HTR-8/SVneo (cell line): ENCODE measurements at places on chromosomes 2 and 18.

DNA sequence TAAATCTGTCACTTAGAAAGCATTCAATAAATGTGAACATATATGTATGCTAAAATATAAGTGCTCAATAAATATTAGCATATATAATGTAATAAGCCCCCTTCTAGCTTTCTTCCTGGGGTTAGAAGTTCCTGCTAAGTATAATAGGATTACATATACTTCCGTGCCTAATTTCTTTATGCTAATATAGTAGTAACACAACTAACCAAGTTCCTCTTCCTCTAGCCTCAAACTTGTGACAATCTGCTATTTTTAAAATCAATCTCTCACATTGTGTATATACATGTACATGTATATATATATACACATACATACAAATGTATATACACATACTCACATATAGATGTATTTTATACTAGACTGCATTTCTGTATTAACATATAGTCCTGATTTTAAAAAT, 32.2 kb downstream of the TLK1 start:
- no peak for DNase-seq

DNA sequence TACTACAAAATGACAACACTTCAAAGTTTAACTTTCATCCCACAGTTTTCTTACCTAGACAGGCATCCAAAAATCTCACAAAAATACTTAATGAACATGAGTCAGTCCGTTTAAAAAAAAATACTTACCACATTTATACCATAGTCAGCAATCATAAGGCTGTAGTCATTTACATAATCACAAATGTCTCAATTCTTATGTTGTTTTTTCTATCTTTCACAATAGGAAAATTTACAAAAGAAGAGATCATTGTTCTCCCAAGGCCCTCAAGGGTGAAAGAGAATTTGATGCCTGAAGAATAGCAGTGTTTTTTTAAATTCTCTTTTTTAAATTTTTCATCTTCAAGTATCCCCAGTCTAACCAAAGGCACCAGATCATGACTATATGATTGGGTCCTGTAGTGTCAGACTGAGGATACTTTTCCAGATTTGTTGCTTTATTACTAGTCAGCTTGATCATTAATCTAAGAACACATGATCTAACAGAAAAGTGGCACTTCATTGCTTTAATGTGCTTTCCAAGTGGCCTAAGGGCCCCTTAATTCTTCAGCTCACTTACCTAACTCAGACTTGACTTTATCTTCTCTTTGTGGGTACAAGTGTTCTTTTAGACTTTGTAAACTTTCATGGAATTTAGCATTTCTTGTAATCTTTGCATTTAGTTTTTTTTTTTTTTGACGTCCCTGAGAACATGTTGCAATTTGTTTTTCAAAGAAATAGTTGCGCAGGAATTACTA, 4.7 kb downstream of the SCYGR5 start:
- no peak for DNase-seq

- DNase-seq, result no peak
These were observed 1215.8 kb downstream of the CNTNAP5 start for GRCh38 chr2:125240870-125241269.

DNA sequence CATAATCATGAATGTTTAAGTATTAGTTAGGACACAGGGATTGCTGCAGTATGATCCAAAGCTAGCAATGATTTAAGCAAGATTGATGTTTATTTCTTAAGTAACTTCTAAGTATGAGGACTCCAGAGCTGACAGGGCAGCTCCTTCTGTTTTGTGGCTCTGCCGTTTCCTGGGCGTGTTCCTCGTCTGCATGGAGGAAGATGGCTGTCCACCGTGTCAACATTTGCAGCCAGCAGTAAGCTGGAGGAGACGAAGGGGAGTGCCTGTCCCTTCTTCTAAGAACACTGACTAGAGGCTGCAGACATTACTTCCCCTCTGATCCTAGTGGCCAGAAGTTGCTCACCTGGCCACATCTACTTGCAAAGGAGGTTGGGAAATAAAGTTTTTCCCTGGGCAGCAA, 144.1 kb downstream of the MYO1B start:
- DNase-seq, result no peak

DNA sequence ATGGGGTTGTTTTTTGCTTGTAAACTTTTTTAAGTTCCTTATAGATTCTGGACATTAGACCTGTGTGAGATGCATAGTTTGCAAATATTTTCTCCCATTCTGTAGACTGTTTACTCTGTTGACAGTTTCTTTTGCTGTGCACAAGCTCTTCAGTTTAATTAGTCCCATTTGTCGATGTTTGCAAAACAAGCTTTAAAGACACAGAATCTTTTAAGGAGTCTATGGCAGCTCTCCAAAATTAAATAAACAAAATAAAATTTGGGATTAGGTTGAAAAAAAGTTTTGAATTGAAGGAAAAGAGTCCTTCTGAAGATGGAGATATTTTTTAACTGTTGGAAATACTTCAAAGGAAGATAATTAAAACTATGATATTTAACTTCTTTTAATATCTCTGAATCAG, 88.8 kb downstream of the MAP3K20 start:
- DNase-seq, result no peak

DNA sequence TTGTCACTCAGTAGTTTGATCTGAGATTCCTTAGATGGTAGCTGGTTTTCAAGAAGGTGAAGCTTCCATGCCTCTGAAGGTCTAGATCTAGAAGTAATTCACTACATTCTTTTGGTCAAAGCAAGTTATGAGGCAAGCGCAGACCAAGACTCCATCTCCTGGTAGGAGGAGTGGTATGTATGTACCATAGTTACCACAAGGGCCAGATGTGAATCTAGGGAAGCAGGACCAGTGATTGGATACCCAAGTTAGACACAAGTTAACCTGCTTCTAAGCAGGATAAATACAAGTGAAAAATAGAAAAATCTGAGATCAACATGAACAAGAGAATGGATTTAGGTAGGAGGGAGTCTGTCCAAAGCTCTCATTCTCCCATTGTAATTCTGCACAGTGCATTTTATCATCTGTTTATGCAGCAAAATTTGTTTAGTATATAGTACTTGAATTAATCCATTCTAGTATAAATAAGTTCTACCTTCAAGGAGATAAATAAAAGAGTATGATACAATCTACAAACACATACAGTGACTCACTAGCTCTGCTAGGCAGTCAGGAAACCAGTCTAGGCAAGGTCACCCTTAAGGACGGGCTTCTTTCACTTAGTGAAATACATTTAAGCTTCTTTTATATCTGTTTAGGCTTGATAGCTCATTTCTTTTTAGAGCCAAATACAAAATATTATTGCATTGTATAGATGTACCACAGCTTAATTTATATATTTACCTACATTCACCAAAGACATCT, 14.2 kb upstream of the DOCK10 start:
- DNase-seq, result no peak

- peak; percentile 63 for DNase-seq
These were observed 142.2 kb upstream of the PXDN start for GRCh38 chr2:1886405-1886992.

GRCh38 chr18:28086670-28087552, 90.0 kb downstream of the CDH2 start:
- no peak for DNase-seq

DNA sequence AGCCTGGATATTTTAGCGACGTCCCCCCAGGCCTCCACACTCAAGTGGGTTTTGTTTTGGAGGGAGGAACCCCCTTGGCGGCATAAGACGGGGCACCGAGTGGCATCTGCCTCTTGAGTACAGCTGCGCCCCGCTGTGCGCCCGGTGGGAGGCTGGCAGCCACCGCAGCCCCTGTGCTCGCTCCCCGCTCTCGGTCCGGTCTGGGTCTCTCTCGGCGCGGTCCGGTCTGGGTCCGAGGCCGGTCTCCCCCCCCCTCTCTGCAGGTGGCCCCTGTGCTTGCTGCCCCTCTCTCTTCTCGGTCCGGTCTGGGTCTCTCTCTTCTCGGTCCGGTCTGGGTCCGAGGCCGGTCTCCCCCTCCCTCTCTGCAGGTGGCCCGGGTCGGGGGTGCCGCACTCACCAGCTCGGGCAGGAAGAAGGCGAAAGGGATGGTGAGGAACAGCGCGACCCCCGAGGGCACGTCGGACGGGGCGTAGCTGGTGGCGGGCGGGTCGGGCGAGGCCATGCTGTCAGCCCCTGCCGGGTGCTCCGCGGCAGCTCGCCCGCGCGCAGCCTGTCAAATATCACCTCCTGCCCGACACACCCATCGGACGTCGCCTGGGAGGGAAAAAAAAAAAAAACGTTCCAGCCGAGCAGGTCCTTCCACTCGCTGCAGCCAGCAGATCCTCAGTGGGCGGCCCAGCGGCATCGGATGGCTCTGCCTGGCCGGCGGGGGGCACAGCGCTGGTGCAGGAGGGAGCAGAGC, at the start of gene MALL:
TSS of gene MALL (minus strand) at position 532 of the 742 bp plus-strand sequence. CDS start at position 502, 30 bp downstream.
- DNase-seq, result no peak

- no peak for DNase-seq
These were observed 367.0 kb upstream of the RAB12 start for GRCh38 chr18:8242151-8242696.

- DNase-seq, result no peak
These were observed 222.7 kb downstream of the CDH2 start for GRCh38 chr18:27954226-27954625.

DNA sequence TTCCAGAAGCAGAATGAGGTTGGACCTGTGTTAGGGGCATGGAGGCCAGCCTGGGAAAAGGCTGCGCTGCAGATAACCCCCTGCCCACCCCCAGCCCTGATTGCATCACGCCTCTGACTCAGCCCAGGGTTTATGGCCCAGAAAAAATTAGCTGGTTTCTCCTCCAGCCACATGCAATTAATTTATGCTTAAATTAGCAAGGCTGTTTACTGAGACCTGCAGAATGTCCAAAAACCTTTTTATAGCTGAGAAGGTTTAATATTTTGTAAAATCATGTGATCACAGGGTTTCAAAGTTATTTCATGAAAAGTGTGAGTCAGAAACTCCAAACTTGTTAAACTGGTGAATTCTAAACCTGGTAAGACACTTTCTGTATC, 123.1 kb upstream of the HDAC4 start:
- DNase-seq, result no peak

DNA sequence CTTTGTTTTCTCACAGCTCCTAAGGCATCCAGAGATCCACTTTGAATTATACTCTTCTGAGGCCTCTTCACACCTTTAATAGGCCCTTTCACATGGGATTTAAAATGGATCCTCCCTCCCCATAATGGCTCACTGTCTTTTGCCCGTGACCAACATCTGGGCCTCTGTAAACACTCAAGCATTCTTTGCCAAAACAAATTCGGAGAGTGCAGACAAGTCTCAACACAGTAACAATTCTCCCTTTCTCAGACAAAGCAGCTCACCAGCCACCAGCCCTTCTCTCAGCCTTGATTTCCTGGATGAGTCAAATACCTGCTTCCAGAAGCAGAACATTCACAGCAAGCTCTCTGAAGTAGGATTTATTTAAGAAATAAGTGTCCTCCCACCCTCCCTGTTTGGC, 14.0 kb upstream of the IMP4 start:
- DNase-seq, result no peak

DNA sequence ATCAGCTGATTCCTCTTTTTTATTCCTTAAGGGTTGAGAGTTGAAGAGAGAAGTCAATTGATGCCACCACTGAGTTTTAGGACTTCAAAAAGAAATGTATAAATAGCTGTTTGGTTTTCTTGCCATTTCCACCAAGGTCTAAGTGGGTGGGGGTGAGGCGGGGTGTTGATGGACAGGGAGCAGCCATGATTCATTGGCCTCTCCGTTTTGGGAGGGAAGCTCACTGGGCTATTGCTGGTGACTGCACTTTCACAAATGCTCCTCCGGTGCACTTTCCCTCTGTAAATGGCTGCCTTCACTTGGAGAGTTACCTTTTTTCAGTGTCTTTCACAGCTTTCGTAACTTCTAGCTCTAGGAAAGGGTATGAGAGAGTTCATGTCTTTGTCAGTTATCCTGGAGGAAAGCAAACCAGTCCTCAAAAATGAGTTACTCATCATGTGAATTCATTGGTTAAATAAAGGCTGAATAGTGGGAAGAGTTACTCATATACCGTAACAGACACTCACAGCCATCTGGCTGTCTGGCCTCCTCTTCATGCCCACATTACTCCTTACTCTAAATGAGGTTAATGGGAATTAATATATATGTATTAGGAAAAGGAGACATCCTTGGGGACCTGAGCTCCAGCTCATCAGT, 17.4 kb upstream of the CTAGE1 start:
- DNase-seq, result no peak

- no peak for DNase-seq
These were observed 9.2 kb downstream of the DNMT3A start for GRCh38 chr2:25332571-25332970.

DNA sequence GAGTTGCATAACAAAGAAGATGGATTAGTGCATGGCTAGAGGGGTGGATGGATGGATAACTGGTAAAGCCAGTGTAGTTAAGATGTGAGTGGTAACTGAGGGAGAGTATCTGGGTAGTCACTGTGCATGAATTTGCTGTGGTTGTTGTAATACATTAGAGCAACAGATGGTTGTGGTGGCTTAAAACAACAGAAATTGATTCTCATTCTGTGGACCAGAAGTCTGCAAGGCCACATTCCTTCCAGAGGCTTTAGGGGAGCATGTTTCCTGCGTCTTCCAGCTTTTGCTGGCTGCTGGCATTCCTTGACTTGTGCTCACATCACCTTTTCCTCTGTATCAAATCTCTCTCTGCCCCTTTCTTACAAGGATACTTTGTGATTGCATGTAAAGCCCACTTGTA, 155.4 kb downstream of the ASB1 start:
- DNase-seq, result no peak

GRCh38 chr2:65293376-65293775, 65.7 kb downstream of the ACTR2 start:
- DNase-seq, result no peak
